ENCODE measurements at places on chromosomes 16 and 17.

DNA sequence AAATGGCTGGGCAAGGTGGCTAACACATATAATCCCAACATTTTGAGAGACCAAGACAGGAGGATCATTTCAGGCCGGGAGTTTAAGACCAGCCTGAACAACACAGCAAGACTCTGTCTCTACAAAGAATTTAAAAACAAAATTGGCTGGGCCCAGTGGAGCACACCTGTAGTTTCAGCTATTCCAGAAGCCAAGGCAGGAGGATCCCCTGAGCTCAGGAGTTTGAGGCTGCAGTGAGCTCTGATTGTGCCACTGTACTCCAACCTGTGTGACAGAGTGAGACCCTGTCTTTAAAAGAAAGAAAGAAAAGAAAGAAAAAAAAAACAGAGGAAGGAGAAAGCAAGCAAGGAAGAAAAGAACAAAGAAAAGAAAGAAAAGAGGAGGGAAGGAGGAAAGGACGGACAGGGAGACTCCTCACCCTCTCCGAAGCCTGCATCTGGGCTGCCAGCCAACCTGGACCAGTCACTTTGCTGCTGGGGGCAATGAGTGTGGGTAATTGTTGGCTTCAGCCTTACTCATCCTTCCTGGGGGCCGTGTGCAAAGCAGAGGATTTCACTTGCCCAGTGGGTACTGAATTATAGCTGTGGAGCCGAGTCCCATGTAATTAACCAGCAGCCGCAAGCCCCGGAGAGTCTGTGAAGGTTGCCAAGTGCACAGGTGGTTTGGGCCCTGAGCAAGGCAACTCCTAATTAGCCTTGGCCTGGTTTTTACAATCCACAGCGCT lies 6.7 kb upstream of the MT4 start:
- no peak for DNase-seq

GRCh38 chr17:77045441-77046041 lies 95.2 kb upstream of the SEC14L1 start:
- no peak for DNase-seq

- peak; percentile 26 for DNase-seq
Observed at GRCh38 chr17:28174352-28175046, 132.0 kb downstream of the NLK start.

GRCh38 chr16:85222155-85222863 lies 110.0 kb upstream of the CIBAR2 start:
- DNase-seq, result no peak

- DNase-seq, result peak; percentile 86
Observed at GRCh38 chr17:29617481-29618271, 5.0 kb downstream of the CORO6 start.

- DNase-seq, result no peak
Observed at GRCh38 chr17:21301593-21302550, 17.4 kb downstream of the MAP2K3 start.

DNA sequence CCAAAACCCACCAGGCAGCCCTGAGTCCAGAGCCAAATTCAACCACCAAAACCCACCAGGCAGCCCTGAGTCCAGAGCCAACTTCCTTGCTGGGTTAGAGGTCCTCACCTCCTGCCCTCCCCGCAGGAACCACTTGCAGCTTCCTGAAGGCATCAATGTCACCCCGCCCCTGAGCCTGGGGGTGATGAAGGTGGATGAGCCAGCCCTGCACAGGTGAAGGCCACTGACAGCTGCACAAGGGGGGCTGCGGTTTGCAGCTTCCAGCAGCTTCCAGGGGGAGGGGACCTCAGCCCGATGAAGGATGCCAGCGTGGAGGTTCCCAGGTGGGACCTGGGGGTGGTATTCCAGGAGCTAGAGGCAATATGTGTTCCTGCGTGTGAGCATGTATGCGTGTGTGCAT lies 7.6 kb upstream of the CSNK1D start:
- DNase-seq, result no peak

GRCh38 chr17:79155701-79156100 lies 81.1 kb downstream of the ENGASE start:
- no peak for DNase-seq

- DNase-seq, result no peak
Observed at GRCh38 chr17:39753514-39754160, 15.9 kb downstream of the GRB7 start.

GRCh38 chr17:45123930-45124796 lies 8.2 kb downstream of the PLCD3 start:
- no peak for DNase-seq

- no peak for DNase-seq
Observed at GRCh38 chr17:31674305-31674704, 184.7 kb downstream of the COPRS start.

- no peak for DNase-seq
Observed at GRCh38 chr17:82226809-82227628, 1.8 kb upstream of the SLC16A3 start.

DNA sequence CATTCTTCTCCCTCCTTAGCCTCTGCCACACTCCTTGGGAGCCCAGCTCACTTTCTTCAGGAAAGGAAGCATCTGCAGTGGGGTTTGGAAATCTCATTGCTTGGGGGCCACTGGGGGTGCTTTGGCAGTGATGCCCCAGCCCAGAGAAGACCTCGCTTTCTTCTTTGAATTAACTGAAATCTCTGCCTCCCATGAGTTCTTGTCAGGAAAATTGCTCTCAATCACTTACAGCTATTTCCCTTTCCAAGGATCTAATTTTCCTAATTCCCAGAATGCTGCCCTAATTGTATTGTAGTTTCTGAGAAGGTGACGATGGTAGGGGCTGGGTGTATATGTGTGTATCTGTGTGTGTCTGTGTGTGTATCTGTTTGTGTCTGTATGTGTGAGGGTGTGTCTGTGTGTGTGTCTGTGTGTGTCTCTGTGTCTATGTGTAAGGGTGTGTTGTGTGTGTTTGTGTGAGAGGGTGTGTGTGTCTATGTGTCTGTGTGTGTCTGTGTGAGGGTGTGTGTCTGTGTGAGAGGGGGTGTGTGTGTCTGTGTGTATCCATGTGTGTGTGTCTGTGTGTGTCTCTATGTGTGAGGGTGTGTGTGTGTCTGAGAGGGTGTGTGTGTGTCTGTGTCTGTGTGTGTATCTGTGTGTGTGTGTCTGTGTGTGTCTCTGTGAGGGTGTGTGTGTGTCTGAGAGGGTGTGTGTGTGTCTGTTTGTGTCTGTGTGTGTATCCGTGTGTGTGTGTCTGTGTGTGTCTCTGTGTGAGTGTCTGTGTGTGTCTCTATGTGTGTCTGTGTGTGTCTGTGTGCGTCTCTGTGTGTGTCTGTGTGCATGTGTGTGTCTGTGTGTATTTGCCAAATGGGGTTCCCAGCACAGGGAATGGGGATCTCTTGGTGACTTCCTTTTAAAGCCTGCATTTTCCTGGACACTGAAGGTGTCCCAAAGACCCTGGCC lies 83.5 kb upstream of the DNAJA2 start:
- no peak for DNase-seq

DNA sequence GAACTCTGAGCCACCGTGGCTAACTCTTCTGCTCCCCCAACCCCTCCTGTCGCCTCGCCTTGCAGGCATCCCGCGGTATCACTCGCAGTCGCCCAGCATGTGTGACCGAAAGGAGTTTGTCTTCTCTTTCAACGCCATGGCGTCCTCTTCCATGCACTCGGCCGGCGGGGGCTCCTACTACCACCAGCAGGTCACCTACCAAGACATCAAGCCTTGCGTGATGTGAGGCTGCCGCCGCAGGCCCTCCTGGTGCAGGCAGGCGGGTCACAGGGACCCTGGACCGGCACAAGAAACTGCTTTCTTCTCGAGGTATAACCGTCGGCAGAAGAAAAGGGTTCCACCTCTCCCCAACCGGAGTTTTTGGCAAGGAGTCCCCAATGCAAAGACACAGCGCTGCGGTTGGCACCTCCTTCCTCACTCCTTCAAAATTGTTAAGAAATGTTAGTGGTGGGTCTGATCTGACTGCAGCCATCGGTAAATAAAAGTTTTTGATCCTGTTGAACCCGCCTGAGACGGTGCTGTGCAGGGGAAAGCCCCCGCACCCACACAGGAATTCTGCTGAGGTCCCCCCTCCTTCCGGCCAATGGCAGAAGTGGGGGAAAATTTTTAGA lies 2.6 kb downstream of the FOXF1 start:
- DNase-seq, result no peak

GRCh38 chr16:67147437-67148140 lies 3.2 kb downstream of the B3GNT9 start:
- DNase-seq, result no peak

- no peak for DNase-seq
Observed at GRCh38 chr17:61369751-61370150, 29.9 kb upstream of the TBX2 start.

DNA sequence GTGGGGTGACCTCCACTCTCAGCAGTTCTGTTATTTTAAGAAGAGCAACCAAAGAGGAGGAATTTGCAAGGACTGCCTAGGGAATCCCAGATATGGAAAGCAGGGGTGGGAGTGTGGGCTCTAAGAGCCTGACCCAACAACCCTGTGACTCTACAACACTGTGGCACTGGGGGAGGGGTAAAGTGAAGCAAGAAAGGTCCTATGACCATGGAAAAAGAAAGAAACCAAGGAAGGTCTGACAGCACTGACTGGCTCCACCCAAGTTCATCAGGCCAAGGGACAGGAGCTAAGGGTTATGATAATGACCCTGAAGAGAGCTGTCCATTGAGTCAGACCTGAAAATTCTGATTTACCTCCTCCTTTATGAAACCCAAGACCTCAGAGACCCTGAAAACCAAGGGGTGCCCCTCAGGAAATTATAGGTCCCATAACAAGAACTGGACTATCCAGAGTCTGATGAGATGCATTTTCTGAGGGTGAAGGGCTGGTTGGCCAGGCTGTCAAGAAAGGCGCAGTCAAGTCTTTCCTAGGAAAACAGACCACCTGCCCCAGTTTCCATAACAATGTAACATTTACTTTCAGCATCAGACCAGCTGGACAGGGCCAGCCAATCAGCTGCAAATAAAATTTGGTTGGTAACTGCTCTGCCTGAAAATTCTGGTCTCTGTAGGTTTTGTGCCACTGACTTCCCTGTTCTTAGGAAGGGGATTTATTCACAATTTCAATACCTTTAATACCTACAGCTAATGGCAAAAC lies 53.8 kb upstream of the MTMR4 start:
- no peak for DNase-seq

- DNase-seq, result no peak
Observed at GRCh38 chr16:276426-277077, 808 bp upstream of the RGS11 start.

- no peak for DNase-seq
Observed at GRCh38 chr17:63780507-63780906, 6.5 kb downstream of the DDX42 start.

DNA sequence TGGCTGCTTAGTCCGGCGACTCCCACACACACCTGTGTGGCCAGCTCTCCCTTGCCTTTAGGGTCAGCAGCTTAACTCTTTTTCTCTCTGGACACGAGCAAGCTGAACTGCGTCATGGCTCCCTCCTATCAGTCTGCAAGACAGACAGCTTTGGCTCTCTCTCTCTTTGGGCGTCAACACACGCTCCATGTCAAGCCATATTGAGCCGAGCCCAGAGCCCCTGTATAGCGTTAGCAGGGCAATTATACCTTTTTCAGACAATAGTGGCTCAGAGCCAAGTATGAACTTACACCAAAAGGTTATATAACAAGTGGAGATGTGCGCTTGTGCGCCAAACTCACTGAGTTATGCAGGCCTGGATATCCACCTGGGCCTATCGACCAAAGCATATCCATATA lies 34.8 kb upstream of the APPBP2 start:
- DNase-seq, result no peak

DNA sequence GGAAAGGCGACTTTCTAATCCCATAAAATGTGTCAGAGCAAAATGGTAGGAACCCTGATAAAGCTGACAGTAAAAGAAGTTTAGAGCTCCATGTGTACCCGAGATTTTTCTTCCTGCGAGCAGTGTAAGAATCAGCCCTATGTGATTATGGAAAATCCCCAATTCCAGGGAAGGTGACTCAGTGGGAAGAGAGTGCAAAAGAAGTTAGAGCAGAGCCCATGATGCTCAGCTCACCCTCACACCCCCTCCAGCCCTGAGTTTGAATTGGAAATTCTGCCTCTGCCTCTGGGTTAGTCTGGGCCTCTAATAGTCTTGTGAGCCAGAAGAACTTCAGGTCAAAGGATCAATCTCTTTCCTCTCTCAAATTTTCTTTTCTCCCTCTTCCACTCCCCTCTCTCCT lies 12.5 kb downstream of the C17orf78 start:
- DNase-seq, result no peak

DNA sequence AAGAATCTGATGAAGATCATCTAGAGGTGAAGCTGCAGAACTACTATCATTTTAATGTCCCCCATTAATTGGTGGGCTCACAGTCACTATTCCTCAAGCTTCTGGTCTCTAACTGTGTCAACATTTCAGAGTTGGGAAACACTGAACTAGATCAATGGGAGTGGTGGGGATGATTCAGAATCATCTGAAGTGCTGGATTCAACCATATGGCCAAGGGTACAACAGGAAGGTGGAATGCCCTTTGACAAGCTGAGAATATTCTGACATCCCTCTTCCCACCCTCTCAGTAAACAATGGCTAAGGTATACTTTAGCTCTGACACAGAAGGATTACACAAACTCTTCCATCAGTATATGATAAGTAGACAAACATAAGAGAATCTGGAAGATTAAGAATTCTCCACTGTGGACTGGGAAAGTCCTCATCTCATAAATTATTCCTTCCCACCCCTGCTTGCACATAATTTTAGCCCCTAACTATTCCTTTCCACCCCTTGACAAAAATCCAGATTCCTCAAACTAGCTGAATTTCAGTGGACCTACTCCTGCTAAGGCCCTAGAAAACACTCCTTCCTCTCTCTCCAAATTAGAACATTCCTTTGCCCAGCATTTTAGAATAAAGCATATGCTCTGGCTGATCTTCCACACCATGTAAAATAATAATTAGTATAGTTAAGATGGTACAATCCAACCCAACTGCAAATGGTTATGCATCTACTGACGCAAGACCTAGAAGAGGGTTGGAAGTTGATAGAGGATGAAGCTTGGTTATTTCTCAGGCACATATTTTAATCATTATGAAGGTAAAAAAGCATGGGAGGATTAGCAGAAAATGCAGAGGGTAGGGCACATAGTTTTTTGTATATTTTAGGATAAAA lies 16.3 kb upstream of the RFFL start:
- DNase-seq, result no peak

DNA sequence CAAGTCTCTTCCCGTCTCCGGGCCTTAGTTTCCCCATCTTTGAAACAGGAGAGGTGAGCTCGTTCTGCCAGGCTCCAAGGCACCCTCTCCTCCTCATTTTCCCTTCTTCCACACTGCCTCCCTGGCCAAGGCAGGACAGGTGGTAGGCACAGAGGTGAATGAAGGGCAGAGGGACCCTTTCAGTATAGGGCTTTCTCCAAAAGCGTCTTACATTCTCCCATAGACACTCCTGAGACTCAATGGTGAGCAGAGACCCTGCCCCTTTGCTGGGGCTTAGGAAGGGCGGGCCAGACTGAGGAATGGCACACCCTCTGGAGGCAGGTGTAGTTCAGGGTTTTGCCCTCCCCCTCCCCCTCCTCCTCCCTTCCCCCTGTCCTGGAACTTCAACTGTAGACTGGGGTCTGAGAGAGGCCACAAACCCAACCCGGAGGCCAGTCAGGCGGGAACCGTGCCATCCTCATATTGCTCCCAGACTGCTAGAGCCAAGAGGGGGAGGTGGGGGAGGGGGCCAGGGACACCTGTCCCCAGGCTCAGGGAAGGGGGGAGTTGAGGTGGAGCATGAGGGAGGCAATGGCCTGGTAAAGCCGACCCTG lies 1.9 kb downstream of the PLEKHH3 start:
- DNase-seq, result no peak

GRCh38 chr17:45021607-45022287 lies 29.7 kb downstream of the DCAKD start:
- peak; percentile 62 for DNase-seq

- no peak for DNase-seq
Observed at GRCh38 chr17:61155590-61156237, 243.9 kb upstream of the TBX2 start.

- no peak for DNase-seq
Observed at GRCh38 chr17:17509601-17510425, 13.6 kb upstream of the RASD1 start.

GRCh38 chr17:18070861-18071340 lies 16.8 kb upstream of the DRG2 start:
- no peak for DNase-seq

All from activated T-helper 1 cell treated with anti-CD3 and anti-CD28 coated beads, Interleukin-12 subunit alpha, Interleukin-12 subunit beta, Interleukin-2, Interleukin-4 antibody, amounts not matched to agents 30 ng/mL and 10 ng/mL and 1 ng/mL, durations not matched to agents 14 hours and 24 hours and 36 hours (primary cell).